GM13976 (cell line): ENCODE measurements at places on chromosomes 5 and 9.
A peak's percentile ranks its signal among the peaks of the same experiment; 100 is the strongest.

DNA sequence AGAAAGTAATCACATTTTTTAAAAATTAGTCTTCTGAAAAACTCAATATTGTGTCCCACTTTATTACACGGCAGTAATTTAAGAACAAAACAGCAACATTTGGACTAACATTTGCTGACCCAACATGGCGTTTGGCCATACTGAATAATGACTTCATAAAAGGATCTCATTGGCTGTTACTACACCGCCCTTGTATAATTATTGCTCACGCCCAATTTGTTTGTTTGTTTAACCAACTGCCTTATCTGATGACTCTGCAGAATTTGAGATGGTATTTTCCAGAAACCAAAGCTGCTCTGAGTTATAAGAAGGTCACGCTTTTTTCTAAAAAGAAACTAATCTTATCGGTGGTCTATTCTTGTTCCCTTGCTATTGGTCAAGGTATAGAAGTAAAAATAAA lies 200.2 kb upstream of the TARS1 start:
- DNase-seq, result no peak

DNA sequence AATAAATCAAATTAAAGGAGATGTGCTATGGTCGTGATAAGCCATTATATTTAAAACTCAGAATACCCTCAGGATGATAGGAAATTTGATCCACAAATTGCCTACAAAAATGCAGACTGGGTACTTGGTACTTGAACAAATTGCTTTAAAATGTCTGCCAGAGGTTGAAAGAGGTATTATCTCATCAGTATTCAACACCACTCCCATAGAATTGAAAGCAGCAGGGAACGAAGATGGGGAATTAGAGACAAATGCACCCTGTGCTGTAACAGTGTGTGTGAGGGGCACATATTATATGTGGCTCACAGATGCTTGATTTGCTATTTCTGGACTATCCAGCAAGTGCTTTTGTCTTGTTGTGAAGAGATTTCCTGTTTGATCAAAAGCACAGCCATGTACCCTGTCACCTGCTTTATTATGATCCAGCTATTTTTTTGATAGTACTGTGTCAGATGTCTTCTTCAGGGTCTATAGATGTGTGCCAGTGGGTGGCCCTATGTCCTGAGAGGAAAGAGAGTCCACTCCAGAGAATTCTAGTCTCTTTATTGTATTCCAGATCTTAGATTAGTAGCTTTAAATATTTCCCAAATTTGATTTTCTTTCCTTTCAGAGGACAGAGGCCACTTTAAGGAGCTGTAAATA lies 120.1 kb downstream of the XRCC4 start:
- DNase-seq, result no peak

GRCh38 chr9:134661299-134661698 lies 19.7 kb downstream of the COL5A1 start:
- DNase-seq, result no peak

- DNase-seq, result no peak
Measured at GRCh38 chr5:107464416-107464815, 206.3 kb downstream of the EFNA5 start.

- no peak for DNase-seq
Measured at GRCh38 chr5:171627936-171628632, 157.5 kb upstream of the SMIM23 start.

DNA sequence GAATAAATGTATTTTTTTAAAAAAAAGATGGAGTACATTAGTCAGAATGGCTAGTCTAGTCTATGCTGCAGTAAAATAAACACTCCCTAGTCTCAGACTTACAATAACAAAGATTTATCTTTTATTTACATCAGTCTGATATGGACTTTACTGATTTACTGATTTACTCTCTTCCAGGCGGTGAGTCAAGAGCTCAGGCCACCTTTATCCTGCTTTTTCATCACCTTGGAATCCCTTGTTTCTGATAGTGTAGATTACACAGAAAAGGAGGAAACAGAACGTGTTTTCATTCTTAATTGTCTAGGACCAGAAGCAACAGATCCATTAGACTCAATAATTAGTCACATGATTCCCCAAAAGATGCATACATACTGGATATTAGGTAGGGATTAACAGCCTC lies 290.1 kb upstream of the TRPC7 start:
- no peak for DNase-seq

DNA sequence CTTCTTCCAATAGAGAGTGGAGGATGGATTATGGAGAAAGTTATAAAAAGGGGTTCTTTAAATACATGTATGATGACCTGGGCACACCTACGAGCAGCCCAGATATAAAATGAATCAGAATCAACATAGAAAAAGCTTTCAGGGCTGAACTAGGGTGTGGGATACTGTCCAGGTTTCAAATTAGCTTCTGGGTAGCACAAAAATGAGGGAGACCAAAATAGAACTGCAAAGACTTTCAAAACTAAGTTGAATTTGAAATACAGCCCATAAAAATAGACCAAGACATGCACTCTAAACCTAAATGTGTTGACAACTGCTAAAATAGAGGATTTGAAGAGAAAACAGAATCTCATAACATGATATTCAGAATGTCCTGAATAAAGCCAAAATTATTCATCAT lies 17.0 kb downstream of the ZNF484 start:
- DNase-seq, result no peak

DNA sequence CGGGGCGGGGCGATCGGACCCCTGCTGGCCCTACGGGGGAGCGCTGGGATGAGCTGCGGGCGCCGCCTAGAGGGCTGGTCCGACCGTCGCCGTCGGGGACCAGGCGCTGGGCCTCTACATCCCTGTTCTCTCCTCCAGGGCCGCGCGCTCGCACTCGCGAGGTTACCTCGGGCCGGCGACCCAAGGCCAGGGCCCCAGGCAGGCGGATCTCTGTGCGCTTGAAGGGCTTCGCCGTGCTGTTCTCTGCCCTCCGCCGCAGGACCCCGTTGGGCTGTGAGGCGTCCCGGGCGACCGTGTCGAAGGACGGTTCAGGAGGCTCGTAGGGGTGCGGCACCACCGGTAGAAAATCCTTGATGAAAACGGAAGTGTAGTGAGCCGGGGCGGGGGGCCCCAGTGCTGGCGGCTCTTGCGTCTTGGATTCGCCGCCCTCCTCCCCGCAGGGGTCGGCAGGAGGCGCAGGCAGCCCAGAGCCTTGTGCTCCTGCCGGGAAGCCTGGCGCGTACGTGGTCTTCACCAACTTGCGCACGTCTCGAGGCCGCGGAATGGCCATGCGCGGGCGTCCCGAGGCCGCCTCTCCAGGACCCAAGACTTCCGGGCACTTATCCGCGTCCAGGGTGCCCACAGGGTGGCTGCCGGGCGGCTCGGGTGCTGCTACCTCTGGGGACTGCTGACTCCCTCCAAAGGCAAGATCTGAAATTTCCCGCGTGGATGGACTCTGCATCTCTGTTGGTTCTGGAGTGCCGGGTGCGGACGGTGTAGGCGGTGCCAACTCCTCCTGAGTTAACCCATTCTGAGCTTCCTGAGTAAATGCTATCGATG lies 2.0 kb downstream of the PROB1 start:
- peak; percentile 91 for DNase-seq
